Calu3 (cell line): ENCODE measurements at places on chromosomes 7 and 10. TPM values are rescaled to one million over a fixed set of nuclear protein-coding genes. Genes with fewer than 3 reads are reported as not detected.

DNA sequence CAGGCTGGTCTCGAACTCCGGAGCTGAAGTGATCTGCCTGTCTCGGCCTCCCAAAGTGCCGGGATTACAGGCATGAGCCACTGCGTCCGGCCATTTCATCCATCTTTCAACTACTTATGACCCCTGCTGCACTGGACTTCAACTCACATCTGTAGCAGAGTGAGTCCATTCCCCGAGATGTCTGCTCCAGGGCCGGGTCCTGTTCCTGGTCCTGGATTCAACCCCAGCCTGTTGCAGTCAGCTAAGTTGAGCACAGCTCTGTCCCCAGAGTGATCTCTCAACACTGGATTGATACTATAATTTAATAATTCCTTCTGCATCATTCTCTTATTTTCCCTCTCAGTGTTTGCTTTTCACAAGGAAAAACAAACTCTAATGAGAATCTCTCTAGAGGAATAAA, 25.8 kb downstream of the PRTFDC1 start:
- H3K27ac ChIP-seq, result no peak overlapping the region
- H3K4me3 ChIP-seq, result no peak overlapping the region
- H3K36me3 ChIP-seq, result no peaks in the 10 kb centered on the region
- no peaks in the 10 kb centered on the region for H3K27me3 ChIP-seq
- no peak for DNase-seq

FKBP14 gene
- total RNA-seq, result 26.2 and 30.5 TPM in 2 replicates

TMEM140 gene
- total RNA-seq, result 4.2 and 11.4 TPM in 2 replicates

GRCh38 chr7:159272739-159273138, 128.1 kb upstream of the VIPR2 start:
- H3K4me1 ChIP-seq, result no peaks in the 10 kb centered on the region
- H3K4me3 ChIP-seq, result no peak overlapping the region
- H3K27ac ChIP-seq, result no peak overlapping the region
- DNase-seq, result no peak

- H3K36me3 ChIP-seq, result no peaks in the 10 kb centered on the region
- H3K4me1 ChIP-seq, result no peaks in the 10 kb centered on the region
- H3K4me3 ChIP-seq, result no peak overlapping the region
- no peaks in the 10 kb centered on the region for H3K27me3 ChIP-seq
- no peak overlapping the region for H3K27ac ChIP-seq
These were observed 12.1 kb downstream of the TMEM236 start for GRCh38 chr10:17764142-17764541.

- no peaks in the 10 kb centered on the region for H3K4me1 ChIP-seq
- H3K27me3 ChIP-seq, result no peaks in the 10 kb centered on the region
- H3K27ac ChIP-seq, result no peak overlapping the region
- no peaks in the 10 kb centered on the region for H3K36me3 ChIP-seq
- H3K4me3 ChIP-seq, result no peak overlapping the region
These were observed 103.3 kb downstream of the BBS9 start for GRCh38 chr7:33232632-33233145.

OPN1SW gene
- total RNA-seq, result not detected in 2 replicates

GRCh38 chr10:51052163-51052562, 22.1 kb upstream of the PRKG1 start:
- peaks cover 30% of the 10 kb centered on the region for H3K27me3 ChIP-seq
- no peak for DNase-seq
- H3K4me3 ChIP-seq, result no peak overlapping the region
- no peak overlapping the region for H3K27ac ChIP-seq
- H3K4me1 ChIP-seq, result peaks cover 9% of the 10 kb centered on the region
- H3K36me3 ChIP-seq, result no peaks in the 10 kb centered on the region

DNA sequence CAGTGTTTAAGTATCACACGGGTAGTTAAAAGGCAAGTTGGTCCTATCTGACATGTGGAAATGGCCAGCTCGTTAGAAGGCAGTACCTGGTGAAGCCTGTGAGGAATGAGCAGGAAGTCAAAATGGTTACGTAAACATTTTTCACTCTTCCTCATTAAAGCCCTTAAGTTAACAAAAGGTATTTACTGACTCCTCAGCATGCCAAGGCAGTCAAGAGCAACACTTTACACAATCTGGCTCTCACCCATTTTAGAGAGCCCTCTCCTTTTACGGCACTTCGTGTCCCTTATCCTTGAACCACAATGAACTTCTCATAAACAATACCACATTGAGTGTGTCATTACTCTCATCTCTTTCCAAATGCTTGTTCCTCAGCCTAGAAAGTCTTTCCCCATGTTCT, 11.0 kb upstream of the RSBN1L start:
- H3K27me3 ChIP-seq, result no peaks in the 10 kb centered on the region
- H3K4me3 ChIP-seq, result no peak overlapping the region
- H3K36me3 ChIP-seq, result peaks cover 33% of the 10 kb centered on the region
- no peak for DNase-seq
- peaks cover 34% of the 10 kb centered on the region for H3K4me1 ChIP-seq

DNA sequence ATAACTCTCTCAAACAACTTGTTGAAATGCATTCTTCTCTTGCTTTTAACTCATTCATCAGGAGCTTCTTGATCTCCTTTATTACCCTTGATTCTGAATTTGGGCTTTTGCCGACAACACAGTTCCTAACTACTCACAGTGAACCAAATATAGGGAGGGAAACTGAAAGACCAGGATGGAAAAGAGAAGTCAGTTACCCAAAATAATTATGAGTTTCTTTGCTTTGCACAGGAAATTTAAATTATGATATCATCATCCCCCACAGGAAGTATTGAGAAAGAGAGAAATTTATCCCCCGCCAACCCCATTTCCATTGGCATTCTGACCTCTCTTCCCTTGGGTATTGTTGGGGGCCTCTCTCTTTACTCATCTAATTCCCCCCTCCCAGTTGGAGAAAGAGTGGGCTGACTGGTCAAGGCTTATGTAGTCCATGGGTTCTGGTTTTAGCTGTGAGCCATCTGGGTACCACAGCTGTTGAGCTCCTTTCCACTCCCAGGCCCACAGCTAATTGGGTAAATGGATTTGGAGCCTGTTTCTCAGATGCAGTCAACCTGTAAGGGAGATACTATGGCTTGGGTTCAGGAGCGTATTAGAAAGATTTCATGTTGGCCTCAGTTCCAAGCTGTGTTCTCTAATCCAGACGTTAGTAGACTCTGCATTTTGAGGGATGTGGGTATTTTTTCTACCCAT, 109.0 kb downstream of the FZD1 start:
- no peak overlapping the region for H3K4me3 ChIP-seq
- no peaks in the 10 kb centered on the region for H3K4me1 ChIP-seq
- no peak for DNase-seq
- no peak overlapping the region for H3K27ac ChIP-seq
- no peaks in the 10 kb centered on the region for H3K36me3 ChIP-seq
- peaks cover 21% of the 10 kb centered on the region for H3K27me3 ChIP-seq

DNA sequence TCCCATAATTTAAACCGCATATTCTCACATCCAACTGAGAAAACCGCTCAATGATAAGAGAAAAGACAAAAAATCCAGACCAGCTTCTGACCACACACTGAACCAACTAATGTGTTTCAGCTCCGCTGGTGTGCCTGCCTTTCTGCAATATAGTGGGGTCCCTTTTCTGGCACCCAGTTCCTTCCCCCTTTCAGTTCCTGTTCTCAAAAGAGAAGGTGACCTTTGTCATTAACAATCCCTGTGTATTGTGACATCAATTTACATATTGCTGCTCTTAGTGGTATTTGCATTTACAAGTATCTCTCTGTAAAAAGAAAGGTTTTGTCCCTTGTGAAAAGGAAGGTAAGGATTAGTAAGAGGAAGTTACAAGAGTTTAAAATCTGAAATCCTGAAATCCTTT, 1.4 kb downstream of the PPP1R17 start:
- no peak overlapping the region for H3K27ac ChIP-seq
- H3K4me1 ChIP-seq, result no peaks in the 10 kb centered on the region
- H3K36me3 ChIP-seq, result no peaks in the 10 kb centered on the region
- DNase-seq, result no peak
- peaks cover 86% of the 10 kb centered on the region for H3K27me3 ChIP-seq

GRCh38 chr7:98514211-98515031, 102.7 kb upstream of the NPTX2 start:
- H3K27me3 ChIP-seq, result peaks cover 20% of the 10 kb centered on the region
- no peaks in the 10 kb centered on the region for H3K4me1 ChIP-seq
- no peaks in the 10 kb centered on the region for H3K36me3 ChIP-seq
- no peak overlapping the region for H3K4me3 ChIP-seq
- H3K27ac ChIP-seq, result no peak overlapping the region

- no peaks in the 10 kb centered on the region for H3K4me1 ChIP-seq
- DNase-seq, result no peak
- H3K27me3 ChIP-seq, result peaks cover 13% of the 10 kb centered on the region
These were observed 28.8 kb upstream of the DIP2C start for GRCh38 chr10:718143-718700.

GRCh38 chr10:7033031-7033430, 377.8 kb downstream of the SFMBT2 start:
- H3K4me3 ChIP-seq, result no peak overlapping the region
- H3K27me3 ChIP-seq, result peaks cover 75% of the 10 kb centered on the region
- no peak for DNase-seq
- H3K4me1 ChIP-seq, result peaks cover 6% of the 10 kb centered on the region
- no peaks in the 10 kb centered on the region for H3K36me3 ChIP-seq

- H3K27ac ChIP-seq, result no peak overlapping the region
- no peak for DNase-seq
- no peaks in the 10 kb centered on the region for H3K27me3 ChIP-seq
- no peak overlapping the region for H3K4me3 ChIP-seq
- H3K4me1 ChIP-seq, result no peaks in the 10 kb centered on the region
These were observed 89.6 kb downstream of the ELAPOR2 start for GRCh38 chr7:86969865-86970264.

DNA sequence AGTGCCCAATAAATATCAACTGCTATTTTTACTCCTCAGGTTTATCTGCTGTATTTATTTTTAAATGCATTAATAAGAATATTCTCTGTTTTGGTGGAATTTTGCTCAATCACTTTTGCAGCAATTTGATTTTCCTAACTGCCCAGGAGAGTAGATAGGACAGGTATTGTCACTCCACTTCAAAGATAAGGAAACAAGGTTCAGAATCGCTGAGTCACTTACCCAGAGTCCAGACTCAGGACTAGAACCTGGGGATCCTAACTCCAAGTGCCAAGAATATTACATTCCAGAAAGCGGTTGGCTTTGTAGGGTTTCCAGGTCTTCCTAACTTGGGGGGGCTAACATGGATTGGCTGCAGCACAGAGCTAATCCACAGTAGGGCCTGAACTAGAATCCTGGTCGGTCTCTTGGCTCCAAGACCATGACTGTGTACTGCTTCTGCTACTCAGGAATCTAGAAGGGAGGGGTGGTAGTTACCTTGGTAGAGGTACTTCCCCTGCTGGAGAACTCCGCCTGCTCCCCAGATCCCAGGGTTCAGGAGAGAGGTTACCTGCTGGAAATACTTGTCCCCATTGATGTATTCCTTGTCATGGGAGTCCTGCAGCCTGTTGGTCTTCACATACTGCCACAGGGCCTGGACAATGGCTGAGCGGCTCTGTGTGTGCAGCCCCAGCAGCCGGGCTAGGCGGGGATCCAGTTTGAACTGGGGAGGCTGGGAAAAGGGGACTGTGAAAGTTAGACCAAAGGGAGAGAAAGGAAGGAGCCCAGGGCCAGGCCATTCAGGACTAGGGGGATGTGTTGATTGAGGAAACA, 7.3 kb downstream of the SMARCD3 start:
- DNase-seq, result no peak
- H3K4me3 ChIP-seq, result no peak overlapping the region
- no peaks in the 10 kb centered on the region for H3K4me1 ChIP-seq

DNA sequence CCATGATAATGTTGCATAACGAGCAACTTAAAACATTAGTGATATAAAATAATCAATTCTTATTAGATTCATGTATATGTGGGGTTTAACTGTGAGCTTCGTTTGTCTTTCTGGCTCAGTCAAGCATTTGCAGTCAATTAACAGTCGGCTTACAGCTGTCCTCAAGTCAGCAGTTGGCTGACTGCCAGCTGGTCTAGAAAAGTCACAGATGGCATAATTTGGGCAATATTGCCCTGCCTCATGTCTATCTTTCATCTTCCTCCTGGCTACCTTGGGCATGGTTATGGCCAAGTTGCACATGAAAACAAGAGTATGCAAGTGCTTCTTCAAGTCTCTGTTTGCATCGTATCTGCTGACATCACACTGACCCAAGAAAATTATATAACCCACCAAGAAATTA, 186.1 kb upstream of the ZWINT start:
- H3K36me3 ChIP-seq, result no peaks in the 10 kb centered on the region
- no peak overlapping the region for H3K27ac ChIP-seq
- no peak overlapping the region for H3K4me3 ChIP-seq
- H3K27me3 ChIP-seq, result no peaks in the 10 kb centered on the region
- DNase-seq, result no peak

DNA sequence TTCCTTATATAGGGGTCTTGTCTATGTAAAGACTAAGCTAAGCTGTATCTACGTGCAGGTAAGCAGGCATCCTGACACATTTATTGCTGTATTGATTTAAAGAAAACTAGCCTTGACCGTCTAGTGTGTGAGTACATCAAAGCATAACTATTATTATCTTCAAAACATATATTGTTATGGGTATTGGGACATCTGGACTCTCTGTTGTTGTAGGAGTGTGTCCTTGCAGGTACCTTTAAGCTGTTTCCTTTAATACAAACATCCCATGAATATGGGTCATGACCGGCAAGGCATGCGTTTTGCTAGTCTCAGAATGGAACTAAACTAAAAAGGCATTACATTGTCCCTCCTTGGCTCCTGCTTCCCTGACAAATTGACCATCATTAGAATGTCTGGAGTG, 35.1 kb upstream of the AKR1E2 start:
- DNase-seq, result no peak
- no peaks in the 10 kb centered on the region for H3K4me1 ChIP-seq

CLCN1 gene
- 0.34 and 0.61 TPM in 2 replicates for total RNA-seq

LRRC18 gene
- not detected in 2 replicates for total RNA-seq

- no peak overlapping the region for H3K27ac ChIP-seq
- peaks cover 9% of the 10 kb centered on the region for H3K4me1 ChIP-seq
- no peak overlapping the region for H3K4me3 ChIP-seq
- H3K27me3 ChIP-seq, result no peaks in the 10 kb centered on the region
These were observed 54.6 kb upstream of the PITRM1 start for GRCh38 chr10:3226960-3227744.

STX1A gene
- total RNA-seq, result 26.1 and 26.2 TPM in 2 replicates

KCNK18 gene
- total RNA-seq, result not detected in 2 replicates

- H3K27ac ChIP-seq, result no peak overlapping the region
- no peaks in the 10 kb centered on the region for H3K27me3 ChIP-seq
- H3K4me1 ChIP-seq, result peaks cover 9% of the 10 kb centered on the region
- no peak overlapping the region for H3K4me3 ChIP-seq
These were observed 129.0 kb downstream of the ABCA13 start for GRCh38 chr7:48300301-48300700.

GRCh38 chr10:52993109-52993508, 220.5 kb upstream of the MBL2 start:
- H3K4me1 ChIP-seq, result peaks cover 4% of the 10 kb centered on the region
- DNase-seq, result no peak
- H3K27ac ChIP-seq, result no peak overlapping the region
- H3K36me3 ChIP-seq, result no peaks in the 10 kb centered on the region
- H3K27me3 ChIP-seq, result no peaks in the 10 kb centered on the region
- H3K4me3 ChIP-seq, result no peak overlapping the region

DNA sequence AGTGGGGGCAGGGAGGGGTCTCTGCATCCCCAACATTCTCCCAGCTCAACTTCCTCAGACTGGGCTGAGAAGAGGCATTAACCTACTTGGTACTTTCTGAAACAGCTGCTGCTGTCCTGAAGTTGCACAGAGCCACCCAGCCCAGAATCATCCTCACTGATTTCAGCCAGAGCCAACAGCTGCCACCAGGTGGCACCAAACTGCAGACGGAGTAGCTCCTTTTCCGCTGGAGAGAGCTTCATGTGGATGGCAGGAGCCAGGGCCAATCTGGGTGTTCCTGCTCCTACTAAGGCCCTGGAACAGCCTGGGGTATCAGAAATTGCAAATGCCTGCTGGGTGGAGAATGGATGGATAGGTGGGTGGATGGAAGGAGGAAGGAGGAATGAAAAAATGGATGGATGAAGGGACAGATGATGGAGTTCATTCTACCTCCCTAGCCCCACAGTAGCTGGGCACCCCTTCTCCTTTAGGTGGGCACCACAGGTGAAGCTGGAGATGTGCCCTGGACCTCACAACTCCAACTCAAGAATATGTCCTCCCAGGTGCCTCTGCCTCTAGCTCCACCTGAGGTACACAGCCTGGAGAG, 11.8 kb upstream of the DRGX start:
- DNase-seq, result peak; percentile 85
